Fibroblast of lung (primary cell): ENCODE measurements at places on chromosomes 7 and 10. TPM values are rescaled to one million over a fixed set of nuclear protein-coding genes. Genes with fewer than 3 reads are reported as not detected.

- no peak for DNase-seq
Measured at GRCh38 chr10:17764142-17764541, 12.1 kb downstream of the TMEM236 start.

GRCh38 chr7:138565451-138566114 is 105.5 kb downstream of the TRIM24 start:
- DNase-seq = peak; percentile 75

Gene CRHR2
- polyA plus RNA-seq = not detected in 2 replicates

DNA sequence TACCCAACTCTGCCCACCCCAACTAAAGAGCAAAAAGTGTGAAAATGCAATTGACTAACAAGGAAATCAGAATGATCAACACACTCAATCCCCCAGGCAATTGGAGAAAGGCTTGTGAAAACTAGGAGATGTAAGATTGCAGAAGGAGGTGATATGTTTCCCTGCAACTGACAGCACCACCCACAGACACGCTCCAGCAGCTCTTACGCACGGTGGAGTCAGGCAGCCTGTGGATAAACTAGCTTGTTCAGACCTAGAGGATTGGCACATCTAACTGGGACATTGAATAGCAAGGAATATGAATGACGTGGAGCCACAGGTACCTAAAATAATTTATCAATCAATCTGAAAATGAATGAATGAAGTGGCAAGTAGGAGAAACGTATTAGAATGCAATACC is 125.7 kb upstream of the MYO3A start:
- DNase-seq = no peak

Gene ZNF503
- polyA plus RNA-seq = 3.4 and 4.9 TPM in 2 replicates
